ENCODE measurements at places on chromosomes 2 and 18.

GRCh38 chr2:74778381-74779264 is 55.3 kb upstream of the HK2 start:
- DNase-seq: no peak

DNA sequence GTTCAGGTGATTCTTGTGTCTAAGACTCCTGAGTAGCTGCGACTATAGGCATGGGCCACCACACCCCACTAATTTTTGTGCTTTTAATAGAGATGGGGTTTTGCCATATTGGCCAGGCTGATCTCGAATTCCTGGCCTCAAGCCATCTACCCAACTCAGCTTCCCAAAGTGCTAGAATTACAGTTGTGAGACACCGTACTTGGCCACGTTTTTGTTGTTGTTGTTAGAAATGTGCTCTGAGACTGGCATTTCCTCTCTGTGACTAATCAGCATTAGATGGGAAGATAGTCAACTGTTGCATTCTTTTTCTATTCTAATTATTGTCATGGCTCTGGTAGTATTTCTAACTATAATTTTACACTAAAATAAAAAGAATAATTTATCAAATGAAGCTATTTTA is 191.7 kb downstream of the CAMKMT start:
- no peak for DNase-seq

- no peak for DNase-seq
These were observed 54.2 kb downstream of the SDC1 start for GRCh38 chr2:20170704-20171250.

GRCh38 chr2:233185963-233186362 is 65.5 kb upstream of the ATG16L1 start:
- DNase-seq: no peak

DNA sequence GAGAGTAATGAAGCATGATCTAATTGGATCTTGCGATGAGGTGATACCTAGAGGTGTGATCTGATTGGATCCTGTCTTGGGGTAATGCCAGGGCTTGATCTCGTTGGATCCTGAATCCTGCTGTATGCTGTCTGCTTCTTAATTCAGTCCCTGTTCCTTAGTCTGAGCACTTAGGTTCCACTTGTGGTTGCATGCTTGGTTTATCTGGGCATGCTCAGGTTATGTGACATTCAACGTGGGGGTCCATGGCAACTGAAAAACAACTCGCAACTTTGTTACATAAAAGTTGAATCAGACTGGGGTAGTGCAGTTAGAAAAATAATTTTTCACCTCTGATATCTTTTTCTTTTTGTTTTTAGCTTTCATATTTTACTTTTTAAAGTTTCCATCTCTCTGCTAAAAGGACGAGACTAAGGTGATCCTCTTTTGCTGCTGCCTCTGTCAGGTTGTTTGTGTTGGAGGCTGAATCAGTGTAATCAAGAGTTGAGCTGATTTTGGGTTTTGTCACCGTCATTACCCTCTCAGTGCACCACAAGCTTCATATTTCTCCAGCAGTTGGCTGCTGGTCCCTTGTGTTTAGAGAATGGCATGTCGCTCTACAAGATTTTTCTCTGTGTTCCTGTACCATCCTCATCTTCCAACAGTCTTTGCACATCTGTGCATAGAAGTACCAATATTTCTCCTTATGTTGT is 67.9 kb downstream of the NCOA1 start:
- no peak for DNase-seq

- no peak for DNase-seq
These were observed 398.4 kb downstream of the METTL4 start for GRCh38 chr18:2172881-2173280.

GRCh38 chr2:190050001-190050400 is 12.5 kb downstream of the MSTN start:
- no peak for DNase-seq

DNA sequence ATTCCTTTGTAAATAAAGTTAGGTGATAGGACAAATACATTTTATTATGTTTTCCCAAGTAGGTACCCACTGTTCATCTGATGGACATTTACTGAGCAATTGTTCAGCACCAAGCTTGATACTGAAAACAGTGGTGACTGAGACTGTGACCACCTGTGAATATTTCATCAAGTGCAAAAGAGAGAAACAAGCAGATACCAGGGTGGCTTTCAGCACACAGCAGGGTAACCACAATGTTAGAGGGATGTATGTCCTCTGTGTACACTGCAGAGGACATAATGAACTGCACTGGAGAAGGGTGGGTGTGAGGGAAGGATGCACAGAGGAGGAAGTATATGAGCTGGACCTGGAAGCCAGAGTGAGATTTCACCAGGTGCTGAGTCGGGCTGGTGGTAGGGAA is 411.8 kb downstream of the RAD51AP2 start:
- no peak for DNase-seq

DNA sequence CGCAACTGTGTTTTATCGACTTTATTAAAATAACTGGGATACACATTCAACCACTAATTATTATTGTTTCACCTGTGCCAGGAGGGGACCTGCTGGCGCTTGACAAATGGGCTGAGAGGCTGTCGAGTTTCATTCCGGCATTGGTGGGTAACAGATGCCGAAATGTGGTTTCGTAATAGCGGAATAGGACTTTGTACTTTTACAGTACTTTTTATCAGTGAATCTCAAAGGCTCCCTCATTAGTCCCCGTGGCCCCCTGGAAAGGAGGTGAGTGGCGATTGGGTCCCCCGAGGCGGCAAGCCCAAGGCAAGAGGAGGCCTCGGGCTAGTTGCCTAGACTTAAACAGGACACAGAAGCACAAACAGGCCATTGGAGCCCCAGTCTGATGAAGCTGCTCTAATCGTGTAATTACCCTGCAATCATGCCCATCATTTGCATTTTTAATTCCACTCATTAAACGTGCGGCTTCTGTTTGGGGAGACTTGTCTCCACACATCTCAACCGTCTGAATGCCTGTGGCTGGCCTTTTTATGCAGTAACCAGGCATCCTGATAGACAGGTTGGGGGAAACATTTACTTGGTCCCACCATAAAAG is 193.2 kb downstream of the INO80D start:
- DNase-seq: no peak

DNA sequence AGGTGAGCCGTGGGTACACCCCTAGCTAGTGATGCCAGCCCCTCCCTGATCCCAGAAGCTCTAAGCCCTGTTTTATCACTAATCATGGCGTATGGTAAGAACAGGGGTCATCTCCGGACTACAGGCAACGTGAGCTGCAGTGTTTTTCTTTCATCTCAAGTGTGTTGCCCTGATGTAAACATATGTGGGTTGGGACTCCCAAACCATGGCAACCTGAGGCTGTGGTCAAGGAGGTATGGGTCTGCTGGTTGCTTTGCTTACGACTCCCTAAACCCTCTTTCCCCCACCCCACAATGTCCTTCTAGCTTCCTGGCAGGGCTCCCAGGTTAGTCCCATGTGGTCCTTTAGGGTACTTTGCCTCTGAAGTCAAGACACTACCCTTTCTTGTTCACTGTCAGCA is 53.6 kb upstream of the AFF3 start:
- DNase-seq: no peak

DNA sequence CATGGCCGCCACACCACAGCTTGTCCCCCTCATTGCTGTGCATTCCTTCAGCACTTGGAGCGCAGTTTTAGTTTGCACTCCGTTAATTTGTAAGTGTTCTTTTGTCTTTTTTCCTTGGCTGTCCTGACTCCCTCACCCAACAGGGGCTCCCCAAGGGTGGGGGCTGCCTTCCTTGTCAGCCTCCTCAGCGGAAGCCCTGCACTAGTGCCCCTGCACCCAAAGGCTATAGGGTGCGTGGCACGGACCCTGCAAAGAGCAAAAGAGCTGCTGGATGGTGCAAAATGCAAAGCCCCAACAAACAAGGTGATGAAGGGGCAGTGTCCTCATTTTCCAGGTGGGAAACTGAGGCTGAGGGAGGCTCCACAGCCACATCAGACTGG is 46.8 kb downstream of the EMX1 start:
- DNase-seq: no peak

- DNase-seq: no peak
These were observed 97.4 kb upstream of the NEUROD1 start for GRCh38 chr2:181777734-181778133.
